Upper lobe of right lung (tissue), 1 donor: ENCODE measurements at places on chromosomes 5 and 9.

DNA sequence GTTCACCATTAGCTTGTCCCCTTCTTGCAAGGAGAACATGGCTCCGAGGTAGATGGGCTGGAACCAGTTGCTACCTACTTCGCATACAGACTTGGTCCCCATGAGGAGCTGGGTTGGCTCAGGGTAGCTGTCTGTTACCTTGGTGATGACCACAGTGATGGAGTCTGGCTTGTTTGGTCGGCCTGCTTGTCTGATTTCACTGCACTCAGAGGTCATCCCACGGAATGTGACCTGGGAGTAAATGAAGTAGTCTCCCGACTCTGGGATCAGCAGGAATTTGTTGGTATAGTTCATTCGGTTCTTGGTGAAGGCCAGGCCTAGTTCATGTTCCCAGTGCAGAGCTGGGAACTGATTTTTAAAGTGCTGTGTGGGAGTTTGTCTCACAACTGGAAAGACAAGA, 15.3 kb downstream of the TNFSF15 start:
- no peak for DNase-seq

DNA sequence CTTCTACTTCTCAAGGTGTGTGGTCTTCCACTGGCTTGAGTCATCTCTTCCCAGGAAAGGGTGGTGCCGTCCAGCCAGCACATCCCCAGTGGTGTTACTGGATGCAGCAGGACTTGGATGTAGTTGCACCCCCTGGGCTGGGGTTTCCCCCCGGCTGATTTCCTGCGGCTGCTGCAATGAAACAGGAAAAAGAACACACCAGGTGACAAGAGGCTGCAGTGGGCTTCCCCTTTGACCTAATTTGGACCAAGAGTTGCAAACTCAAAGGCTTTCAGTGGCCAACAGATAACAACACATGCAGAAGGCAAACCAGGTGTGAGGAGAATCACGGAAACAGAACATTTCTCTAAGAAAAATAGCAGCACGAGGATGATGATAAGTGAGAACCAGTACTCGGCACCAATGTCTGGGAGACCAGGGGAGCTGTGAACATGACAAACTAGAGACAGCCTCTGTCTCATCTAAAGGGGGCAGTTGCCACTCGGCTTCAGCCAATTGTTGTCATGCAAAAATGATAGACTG, 83.7 kb downstream of the PDE6A start:
- no peak for DNase-seq

GRCh38 chr9:33272061-33272460, 7.2 kb downstream of the CHMP5 start:
- DNase-seq = no peak

- no peak for DNase-seq
These were observed 416.5 kb downstream of the GABRG2 start for GRCh38 chr5:162484095-162484494.

DNA sequence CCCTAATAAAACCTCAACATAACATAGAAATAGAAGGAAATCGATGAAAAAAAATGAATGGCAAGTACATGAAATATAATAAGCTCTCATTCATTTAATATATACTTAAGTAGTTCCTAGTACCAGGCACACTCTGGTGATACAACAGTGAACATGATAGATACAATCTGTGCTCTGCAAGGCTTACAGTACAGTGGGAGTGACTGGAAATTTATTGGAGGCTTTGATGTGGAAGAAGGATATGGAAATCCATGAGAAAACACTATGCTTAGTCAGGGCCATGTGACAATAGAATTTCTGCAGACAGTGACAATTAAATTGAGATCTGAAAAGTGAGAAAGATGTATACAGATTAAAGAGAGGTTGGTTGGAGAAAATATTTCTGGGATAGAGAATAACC, 32.0 kb upstream of the IL33 start:
- DNase-seq = no peak

DNA sequence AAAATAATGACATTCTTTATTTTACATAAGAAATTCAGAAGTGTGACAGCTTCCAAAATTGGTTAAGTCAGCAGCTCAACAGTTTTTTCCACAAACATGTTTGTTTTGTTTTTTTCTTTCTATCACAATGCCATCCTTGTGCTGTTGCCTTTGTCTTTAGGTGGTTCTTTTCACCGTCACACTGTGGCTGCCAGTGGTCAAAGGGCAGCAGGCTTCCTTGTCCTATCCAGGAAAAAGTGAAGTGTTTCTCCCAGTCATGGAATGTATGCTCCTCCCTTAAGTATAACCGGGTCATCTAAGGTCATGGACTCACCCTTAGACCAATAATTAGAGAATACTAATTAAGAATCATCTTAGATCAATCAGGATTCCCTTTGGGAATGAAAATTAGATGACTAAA, 87.4 kb downstream of the SREK1 start:
- DNase-seq = no peak

DNA sequence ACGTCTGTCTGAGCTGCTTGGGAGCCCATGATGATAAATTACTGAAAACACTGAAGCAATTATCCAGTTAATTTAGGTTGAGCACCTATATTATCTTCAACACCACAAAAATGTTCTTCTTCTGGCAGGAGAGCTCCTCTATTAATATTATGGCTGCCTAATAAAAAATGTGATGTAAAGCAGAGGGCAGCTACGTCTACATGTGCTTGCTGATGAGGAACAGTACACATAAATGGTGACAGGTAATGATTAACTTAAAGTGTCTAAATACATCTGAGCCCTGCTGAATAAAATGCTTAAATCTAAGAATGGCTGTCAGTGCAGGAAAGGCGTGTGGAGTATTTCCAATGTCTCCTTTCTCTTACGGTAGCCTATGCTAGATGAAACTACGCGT, 131.3 kb upstream of the NR3C1 start:
- DNase-seq = no peak

DNA sequence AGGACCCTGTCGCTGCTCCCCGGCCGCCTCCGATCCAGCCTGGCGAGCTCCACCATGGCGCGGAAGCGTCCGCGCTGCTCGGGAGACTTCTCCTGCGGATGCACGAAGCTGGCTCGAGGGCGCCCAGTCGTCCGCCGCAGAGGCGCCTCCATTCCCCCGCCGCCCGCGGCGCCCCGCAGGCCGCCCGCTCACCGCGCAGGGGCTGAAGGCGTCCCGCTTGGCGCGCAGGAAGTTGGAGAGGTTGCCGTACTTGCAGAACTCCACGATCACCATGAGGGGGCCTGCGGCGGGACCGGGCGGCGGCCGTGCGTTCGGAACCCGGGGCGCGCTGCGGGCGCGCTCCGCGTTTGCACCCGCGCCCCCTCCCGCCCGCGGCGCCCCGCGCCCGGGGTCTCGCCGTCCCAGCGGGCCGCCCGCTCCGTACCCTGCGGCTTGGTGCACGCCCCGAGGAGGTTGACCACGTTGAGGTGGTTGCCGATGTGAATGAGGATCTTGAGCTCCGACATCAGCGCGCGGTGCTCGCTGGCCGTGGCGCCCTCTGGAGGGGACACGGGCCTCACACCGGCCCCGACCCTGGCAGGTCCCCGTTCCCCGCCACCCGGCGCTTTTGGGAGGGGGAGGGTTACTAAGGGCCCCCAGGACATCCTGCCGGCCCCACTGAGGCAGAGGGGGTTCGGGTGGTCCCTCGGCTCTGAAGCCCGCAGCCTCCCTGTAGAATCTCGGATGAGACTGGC, 27.7 kb upstream of the SCGB3A1 start:
- DNase-seq = no peak

- DNase-seq = peak; percentile 41
These were observed 132.5 kb downstream of the OLFM1 start for GRCh38 chr9:135219676-135220600.

DNA sequence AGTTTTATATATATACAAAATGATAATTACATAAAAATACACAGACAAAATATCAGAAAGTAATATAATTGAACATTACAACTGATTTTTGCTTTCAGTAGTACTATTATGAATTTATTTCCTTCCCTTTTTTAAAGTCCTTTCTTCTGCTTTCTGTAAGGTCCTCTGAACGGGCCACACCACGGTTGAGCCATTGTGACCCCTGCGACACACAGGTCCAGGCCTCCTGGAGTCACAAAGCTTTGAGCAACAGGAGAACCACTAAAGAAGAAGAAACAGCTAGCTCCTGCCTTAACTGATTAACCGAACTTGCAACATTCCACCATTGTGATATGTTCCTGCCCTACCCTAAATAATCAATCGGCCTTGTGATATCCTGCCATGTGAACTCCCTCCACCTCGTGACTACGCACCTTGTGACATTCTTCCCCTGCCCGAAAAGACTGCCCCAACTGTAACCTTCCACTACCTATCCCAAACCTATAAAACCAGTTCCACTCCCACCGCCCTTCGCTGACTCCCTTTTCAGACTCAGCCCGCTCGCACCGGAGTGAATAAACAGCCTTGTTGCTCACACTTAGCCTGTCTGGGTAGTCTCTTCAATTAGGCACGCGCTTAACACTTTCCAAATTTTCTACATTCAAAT, 375.0 kb upstream of the RFX3 start:
- DNase-seq = peak; percentile 46

DNA sequence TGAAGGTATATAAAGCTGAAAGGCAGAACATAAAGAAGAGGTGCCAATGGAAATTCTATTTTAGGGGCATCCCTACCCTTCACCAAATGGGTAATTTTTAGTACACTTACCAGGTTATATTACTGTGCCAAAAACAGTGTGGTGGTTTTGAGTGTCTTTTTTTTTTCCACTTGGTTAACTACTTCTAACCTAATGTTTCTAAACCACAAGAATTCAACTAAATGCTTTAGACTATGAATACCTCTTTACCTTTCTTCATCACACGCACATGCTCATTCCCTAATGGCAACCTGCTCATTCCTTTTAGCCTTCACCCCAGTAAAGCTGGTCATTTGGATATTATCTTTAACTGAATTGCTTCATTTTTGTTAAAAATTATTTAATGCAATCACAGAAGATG, 215.6 kb downstream of the PIK3R1 start:
- no peak for DNase-seq

DNA sequence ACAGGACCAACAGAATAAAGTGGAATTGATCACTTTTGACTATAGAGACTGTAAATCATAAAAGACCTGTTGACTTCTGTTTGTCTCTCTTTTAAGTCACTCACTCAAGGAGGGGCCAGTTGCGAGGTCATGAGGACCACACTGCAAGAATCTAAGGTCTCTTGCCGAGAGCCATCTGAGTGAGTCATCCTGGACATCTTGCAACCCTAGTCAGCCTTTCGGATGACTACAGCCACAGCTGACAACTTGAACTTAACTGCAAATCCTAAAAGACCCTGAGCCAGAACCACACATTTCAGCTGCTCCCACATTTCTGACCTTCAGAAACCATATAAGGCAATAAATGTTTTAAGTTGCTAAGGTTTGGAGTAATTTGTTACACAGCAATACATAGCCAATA, 129.7 kb upstream of the RAD23B start:
- no peak for DNase-seq

DNA sequence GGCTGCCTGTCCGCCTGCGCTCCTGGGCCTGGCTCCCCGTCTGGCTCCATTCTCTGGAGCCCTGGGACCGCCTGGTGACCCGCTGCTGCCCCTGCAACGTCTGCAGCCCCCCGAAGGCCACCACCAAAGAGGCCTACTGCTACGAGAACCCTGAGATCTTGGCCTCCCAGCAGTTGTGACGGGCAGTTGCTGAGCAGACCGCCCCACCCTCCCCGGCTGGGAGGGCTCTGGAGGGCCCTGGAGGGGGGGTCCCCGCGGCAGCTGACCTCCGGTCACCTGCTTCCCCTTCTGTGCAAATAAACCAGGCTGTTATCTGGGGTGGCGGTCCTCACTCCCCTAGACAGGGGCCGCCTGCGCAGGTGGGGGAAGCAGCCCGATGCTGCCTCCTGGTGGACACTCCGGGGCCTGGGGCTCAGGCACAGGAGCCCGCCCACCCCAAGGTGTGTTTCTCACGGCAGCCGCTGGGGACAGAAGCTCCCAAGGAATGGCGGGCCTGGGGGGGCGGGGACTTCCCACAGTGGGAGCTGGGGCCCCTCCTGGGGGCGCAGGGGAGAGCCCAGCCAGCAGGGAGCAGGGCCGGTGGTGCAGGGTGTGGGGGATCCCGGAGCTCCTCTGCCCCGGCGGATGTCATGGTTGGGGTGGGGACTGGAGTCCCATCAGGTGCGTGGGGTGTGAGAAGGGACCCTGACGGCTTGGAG, 4.7 kb upstream of the TUBB4B start:
- DNase-seq = peak; percentile 94

DNA sequence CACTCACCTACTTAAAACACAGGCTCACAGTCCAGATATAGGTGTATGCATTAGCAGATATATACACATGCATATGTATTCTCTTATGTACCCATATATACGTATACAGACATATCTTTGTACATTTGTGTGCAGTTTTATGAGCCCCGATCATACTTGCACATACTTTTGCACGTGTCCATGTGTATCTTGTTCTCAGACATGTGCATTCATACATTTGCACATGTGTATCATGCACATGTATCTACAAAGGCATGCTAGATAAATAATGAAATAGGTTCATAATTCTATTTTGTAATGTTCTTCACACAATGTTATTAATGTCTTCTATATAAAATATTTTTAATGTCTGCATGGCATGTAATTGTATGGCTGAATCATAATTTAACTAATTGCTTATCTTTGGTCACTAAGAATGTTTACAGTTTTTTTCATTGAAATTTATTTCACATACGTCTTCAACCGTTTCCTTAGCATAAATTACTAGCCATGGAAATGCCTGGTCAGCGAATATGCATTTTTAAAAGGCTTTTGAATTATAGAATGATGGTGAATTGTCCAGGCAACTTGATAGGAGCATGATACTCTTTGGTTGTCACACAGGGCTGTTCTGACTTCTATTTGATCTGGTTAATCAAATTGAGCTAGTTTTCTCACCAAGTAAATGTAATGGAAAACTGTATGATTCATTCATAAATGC, 2.6 kb downstream of the NDFIP1 start:
- DNase-seq = no peak

GRCh38 chr5:55900068-55900467, 48.9 kb downstream of the IL31RA start:
- no peak for DNase-seq

DNA sequence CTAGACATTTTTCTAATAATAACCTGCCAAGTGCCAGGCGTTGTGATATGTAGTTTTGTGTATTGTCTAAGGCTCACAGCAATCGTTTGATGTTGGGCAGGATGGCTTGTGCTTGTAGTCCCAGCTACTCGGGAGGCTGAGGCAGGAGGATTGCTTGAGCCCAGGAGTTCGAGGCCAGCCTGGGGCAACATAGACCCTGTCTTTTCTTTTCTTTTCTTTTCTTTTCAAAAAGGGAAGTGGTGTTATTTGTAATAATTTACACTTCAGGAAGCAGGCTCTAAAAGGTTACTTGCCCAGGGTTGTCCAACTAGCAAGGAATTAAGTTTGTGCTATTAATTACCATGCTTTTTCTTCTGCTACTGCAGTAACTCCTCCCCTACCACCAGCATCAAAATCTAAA, 3.2 kb downstream of the ZNF131 start:
- no peak for DNase-seq

DNA sequence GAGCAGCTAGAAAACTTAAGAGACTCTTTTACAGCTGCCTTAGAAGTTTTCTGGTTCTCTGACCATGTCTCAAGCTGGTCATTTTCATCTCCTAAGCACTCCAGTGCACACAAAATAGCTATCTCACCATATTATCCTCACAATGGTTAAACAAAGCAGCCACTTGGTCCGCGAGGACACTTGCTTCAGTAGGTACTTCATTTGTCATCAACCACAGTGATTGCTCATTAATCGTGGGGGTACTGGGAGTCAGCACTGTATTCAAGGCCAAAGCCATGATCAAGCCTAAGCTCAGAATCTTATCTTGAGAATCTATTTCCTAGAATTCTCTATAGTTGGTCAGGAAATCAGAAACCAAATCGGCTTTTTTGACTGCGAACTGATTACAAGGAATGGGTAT, 2.9 kb downstream of the ARL14EPL start:
- no peak for DNase-seq

- DNase-seq = peak; percentile 37
These were observed 18.3 kb upstream of the RNU6ATAC start for GRCh38 chr9:134182554-134183085.
